ENCODE measurements at places on chromosomes 5 and 9.
A peak's percentile ranks its signal among the peaks of the same experiment; 100 is the strongest.

DNA sequence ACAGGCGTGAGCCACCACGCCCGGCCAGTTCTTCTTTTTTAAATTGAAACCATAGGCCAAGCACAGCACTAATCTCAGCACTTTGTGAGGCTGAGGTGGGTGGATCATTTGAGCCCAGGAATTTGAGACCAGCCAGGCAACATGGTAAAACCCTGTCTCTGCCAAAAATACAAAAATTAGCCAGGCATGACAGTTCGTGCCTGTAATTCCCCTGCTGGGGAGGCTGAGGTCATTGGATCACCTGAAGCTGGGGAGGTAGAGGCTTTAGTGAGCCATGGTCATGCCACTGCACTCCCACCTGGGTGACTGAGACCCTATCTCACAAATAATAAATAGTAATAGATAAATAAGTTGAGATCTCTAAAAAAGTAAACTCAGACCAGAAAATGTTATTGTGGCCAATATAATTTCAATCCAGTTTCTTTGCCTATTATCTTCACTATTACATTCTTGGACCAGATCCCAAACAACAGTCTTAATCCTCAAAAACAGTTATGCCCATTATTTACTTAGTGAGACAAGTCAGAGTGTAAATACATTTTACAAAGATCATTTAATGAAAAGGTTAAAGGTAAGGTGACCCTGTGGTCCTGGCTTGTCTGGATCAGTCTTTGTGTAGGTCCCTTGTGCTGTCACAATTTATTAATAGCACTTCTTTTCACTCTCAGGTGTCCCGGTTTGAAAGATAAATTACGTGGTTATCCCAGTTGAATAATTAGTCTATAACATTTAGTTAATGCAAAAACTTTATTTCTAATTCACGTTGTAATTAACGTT, 53.6 kb downstream of the RAB24 start:
- no peak for DNase-seq

DNA sequence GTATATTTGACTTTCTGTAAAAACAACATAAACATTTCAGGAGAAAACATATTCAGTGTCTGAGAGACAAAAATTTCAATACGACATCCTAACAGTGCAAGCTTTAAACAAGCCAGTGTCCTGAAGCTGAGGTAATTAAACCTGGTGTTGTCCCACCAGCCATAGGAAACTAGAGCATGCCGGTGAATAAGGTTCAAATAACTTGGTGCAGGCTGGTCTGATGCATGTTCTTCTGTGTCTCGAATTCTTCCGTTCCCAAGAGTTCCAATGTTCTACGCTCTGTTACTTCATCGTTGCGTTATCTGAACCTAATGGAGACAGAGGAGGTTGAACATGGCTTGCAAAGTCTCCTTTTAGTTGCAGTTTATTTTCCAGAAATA, 48.9 kb downstream of the ADAMTS16 start:
- DNase-seq = no peak

- DNase-seq = no peak
Observed at GRCh38 chr9:134391319-134392231, 65.3 kb downstream of the RXRA start.

DNA sequence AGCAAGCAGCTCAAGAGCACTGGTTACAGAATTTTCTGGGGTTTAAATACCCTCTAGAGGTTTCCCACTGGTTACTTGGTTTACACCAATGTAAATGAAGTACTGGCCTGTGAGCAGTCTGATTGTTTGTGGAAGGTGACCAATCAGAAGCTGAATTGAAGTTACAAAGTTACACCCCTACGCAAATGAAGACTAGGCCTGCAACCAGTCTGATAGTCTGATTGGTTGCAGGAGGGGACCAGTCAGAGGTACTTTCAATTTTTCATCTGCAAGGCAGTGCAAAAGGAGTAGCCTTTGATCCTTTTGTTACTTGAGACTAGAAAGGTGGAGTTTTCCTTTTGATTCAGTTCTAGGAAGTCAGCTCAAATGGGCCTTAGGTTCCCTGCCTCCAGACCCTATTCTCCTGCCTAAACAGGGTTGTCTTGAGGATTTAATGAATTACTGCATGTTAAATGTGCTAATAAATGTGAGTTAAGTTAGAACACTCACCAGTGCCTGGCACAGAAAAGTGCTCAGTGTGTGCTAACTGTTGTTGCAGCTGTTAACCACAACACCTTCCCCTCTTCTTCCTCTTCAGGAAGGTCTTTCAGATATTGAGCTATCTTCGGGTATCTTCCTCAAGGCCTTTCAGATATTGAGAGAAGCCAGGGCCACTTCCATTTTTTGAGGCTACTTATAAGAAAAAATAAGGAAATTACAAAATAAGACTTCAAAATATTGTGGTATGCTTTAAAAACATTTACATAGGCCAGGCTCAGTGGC, 32.1 kb upstream of the CLINT1 start:
- DNase-seq = no peak

DNA sequence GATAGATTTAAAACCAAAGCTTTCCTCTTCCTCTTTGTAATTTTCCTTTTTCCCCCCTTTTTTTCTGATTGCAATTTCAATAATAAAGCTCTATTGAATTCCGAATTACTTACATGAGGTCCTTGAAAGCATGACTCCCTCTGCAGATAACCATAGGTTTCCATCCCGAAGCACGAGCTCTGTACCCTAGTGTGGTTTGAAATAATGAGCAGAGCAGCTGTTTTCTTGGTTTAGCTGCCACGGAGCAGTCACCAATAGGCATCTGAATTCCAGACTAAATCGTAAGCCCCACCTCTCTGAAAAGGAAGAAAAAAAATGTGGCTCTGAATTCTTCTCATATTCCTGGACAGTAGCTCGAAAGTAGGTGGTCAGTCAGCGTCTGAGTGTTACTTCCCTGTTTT, 18.5 kb upstream of the GNE start:
- DNase-seq = no peak

DNA sequence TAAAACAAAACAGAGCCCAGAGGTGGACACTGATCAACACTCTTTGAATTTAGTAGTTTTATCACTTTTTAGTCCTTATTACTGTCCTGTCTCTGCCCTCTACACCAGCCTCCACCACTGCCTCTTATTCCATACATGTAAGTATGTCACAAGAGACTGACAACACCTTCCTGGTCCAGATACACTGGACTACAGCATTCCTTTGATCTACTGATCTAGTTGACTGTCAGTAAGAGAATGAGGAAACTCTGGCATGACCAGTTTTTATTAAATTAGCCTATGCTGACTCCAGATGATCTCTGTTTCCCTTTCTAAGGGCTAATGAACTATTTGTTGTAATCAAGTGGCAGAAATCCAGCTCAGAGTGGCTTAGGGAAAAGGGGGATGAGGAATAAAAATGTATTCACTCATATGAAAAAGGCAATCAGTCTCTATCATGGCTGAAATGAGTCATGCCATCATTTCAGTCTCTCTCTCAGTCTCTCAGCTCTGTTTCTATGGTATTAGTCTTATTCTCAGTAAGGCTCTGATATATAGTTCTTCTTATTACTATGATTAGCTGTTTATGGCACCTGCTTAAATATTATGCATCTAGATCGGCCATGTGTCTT, 5.5 kb downstream of the ARHGEF37 start:
- DNase-seq = no peak

- DNase-seq = no peak
Observed at GRCh38 chr9:126309427-126310189, 17.0 kb upstream of the MVB12B start.

- DNase-seq = no peak
Observed at GRCh38 chr5:96067894-96068614, 106.4 kb upstream of the ELL2 start.

- DNase-seq = no peak
Observed at GRCh38 chr5:38752012-38752536, 93.7 kb upstream of the OSMR start.

GRCh38 chr5:7878381-7878873, 9.5 kb downstream of the MTRR start:
- DNase-seq = no peak

- DNase-seq = no peak
Observed at GRCh38 chr5:55626790-55627189, 85.3 kb downstream of the SLC38A9 start.

GRCh38 chr5:74638544-74638969, 2.0 kb downstream of the ENC1 start:
- DNase-seq = no peak

DNA sequence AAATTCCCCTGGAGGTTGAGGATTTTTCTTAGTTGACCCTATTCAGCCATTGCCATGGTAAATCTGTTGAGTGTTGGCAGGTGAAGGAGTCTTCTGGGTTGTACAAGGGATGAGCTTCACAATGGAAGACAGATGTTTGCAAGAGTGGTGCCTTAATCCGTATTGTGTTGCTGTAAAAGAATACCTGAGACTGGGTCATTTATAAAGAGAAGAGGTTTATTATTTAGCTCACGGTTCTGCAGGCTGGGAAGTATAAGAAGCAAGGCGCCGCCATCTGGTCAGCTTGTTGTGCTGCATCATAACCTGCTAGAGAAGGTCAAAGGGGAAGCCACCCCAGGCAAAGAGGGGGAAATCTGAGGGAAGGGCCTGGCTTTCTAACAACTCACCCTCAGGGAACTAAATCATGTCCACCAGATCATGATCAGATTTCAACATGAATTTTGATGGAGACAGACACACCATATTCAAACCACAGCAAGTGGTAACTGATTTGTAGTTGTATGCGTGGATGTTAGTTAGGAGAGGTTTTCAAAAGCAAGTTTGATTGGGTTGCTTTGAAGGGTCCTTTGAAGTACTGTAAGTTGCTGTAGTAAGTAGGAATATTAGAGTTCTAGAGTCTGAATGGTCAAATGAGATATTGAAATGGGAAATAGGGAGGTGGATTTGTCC, 2.5 kb downstream of the TNPO1 start:
- DNase-seq = peak; percentile 7

DNA sequence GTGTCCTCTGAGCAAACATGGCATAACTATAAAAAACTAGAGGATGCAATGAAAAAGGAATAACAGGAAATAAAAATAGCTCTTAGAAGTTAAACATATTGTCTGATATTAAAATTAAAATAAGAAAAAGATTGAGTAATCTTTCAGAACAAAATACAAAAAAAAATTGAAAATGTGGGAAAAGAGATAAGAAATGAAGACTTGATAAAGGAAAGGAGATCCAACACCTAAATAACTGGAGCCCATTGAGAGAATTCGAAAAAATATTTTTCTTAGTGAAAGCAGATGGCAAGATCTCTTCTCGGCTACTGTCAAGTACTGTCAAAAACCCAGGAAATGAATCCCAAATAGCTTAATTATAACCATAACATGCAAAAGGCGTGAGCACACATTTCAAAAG, 24.9 kb downstream of the LIFR start:
- peak; percentile 27 for DNase-seq

GRCh38 chr5:10860645-10861422, 99.8 kb upstream of the DAP start:
- no peak for DNase-seq

DNA sequence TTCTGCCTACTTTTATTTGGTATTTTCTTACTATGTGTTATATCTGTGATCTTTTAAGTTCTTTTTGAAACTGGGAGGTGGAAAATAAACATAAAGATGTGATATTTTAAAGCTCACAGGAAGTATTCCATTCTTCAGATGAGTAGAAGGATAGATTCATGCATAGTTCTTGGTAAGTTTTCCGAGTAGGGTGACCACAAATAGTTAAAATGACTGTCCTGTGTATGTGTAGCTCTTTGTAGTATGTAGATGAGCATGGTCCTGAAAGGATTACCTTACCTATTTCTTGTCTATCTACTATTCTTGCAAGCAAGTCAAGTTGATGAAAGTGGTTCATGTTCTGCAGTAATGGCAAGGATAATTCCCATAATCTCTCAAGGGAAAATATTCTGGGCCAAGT, 47.7 kb downstream of the SRFBP1 start:
- DNase-seq = no peak

- DNase-seq = no peak
Observed at GRCh38 chr5:95057615-95058014, 227.3 kb downstream of the MCTP1 start.

DNA sequence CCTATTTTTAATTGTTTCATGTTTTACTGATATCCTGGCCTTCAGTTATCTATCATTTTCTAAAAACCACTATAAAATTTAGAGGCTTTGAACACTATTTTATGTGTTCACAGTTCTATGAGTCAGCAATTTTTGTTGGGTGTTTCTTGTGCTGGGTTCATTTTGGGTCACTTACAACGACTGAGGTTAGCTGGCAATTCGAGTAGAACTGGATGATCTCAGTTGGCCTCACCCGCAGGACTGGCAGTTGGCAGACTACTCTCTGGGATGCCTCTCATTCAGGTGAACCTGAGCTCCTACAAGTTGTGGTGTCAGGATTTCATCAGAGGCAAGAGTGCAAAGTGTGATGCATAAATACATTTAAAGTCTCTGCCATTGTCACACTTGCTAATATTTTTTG, 151.0 kb upstream of the PAPPA start:
- DNase-seq = no peak

- DNase-seq = no peak
Observed at GRCh38 chr9:18768951-18769622, 263.9 kb downstream of the SAXO1 start.

GRCh38 chr5:135880278-135880677, 15.4 kb downstream of the IL9 start:
- DNase-seq = no peak

DNA sequence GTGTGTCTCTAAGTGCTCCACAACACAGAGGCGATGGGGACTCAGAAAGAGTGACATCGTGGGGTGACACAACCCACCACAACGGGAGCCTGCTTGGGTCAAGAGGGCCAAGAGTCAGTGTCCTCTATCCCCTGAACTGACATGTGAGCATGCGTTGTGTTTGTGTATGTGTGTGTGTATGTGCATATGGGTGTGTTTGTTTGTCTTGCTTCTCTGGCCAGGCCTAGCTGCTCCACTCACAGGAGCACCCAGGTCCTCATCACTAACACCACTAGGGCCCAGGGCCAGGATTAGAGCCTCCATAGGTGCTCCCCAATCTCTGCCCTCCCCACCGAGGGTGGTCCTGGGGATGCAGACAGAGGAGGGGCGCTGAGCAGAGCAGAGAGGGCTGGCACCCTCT, 115.0 kb upstream of the CTSV start:
- DNase-seq = no peak
